ENCODE measurements at places on chromosomes 5 and 9.

- peak; percentile 89 for DNase-seq
These were observed 1.3 kb downstream of the GPSM1 start for GRCh38 chr9:136328622-136329041.

GRCh38 chr5:173699966-173700365, 83.5 kb upstream of the BOD1 start:
- DNase-seq, result no peak

- DNase-seq, result peak; percentile 42
These were observed 279.3 kb upstream of the ANKRD55 start for GRCh38 chr5:56512313-56512996.

- no peak for DNase-seq
These were observed 43.0 kb downstream of the PARP8 start for GRCh38 chr5:50709471-50709870.

GRCh38 chr5:44321144-44321725, 68.0 kb downstream of the FGF10 start:
- DNase-seq, result no peak

GRCh38 chr5:158951436-158952247, 148.1 kb downstream of the EBF1 start:
- no peak for DNase-seq

DNA sequence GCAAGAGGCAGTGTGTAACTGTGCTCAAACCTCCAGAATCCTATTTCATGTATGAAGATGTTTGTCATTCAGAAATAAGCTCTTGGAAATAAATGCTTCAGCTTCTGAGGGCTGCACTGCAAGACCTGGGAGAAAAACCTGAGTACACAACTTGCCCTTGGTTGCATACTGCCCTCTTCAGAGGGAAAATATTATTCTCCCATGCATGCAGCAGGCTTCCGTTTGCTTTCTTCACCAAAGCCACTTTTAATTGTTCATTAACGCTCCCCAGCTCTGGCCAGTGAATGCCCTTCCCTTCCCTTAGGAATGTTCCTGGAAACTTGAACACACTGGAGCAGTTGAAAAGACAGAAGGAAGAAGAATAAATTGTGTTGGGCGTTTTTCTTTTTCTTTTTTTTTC, 2.5 kb upstream of the WHRN start:
- peak; percentile 50 for DNase-seq

- no peak for DNase-seq
These were observed 202.4 kb downstream of the SLIT3 start for GRCh38 chr5:169098331-169099121.

DNA sequence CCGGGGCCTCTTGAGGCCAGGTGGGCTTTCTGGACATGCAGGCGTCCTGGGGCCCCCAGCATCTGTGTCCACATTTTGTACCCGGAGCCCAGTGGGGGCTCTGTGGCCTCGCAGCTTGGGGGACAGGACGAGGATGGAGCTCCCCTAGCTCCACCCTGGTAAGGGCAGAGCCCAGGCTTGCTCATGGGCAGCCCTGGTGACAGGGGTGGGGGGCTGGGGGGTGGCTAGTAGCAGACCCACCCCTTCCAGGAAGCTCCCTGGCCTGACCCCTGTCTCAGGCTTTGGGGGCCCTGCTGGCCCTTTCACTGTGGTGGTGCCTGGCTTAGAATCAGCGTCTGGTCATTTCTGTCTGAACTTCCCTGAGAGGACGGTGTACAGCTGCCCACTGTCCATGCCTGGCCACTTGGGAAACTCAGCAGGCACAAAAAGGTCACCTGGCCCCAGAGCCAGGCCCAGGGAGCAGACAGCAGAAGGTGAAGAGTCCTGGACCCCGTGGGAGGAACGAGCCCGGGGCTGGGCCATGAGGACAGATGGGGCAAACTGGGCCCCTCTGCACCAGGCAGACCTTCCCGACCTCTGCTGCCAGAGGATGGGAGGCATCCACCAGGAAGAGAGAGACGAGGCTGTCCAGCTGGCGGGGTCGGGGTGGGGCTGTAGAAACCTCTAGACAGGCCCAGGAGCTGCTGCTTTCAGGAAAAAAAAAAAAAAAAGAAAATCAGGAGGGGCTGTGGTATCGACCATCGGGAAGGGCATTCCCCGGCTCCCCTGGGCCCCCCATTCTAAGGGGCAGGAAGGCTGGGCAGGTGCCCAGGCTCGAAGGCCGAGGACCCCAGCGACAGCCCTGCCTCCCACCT, 52.8 kb downstream of the EXD3 start:
- peak; percentile 87 for DNase-seq

DNA sequence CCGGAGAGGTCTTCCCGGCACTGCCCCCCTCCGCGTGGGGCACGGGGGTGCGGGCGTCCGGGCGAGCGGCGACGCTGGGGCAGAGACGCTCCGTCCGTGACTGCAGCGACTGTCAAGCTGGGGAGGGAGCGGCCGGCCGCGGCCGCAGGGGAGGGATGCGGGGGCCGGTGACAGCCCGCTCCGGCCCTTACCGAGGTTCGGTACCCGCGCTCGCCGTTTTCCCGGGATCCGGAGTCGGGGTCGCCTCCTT, 400 bp downstream of the KDM4C start:
- DNase-seq, result no peak

DNA sequence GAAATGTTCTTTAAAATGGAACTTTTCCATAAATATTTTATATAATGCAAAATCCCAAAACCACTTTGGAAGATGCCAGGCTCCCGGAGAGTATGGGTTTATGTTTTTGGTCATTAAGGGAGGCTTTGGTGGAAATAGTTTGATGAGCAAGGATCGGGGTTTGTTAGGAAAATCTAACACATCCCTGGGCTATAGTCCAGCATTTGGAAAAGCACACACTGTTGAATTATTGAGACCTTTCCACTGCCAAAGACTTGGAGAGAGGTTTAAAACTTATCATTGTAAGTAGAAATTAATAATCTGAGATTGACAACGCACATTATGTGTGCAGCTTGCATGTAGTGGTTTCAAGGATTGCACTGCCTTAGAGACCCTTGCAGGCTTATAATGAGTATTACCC, 156.3 kb downstream of the PARP8 start:
- DNase-seq, result peak; percentile 12

DNA sequence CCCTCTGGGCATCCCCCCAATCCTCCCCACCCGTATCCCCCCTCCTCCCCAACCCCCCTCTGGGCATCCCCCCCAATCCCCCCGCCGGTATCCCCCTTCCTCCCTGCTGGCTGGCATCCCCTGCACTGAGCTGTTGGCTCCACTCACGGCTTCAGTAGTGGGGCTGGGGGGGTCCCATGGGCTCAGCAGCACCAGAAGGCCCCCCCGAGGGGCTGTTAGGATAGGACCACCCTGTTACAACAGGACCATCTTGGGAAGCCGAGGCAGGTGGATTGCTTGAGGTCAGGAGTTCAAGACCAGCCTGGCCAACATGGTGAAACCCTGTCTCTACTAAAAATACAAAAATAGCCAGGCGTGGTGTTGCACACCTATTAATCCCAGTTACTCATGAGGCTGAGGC, 42.4 kb downstream of the EXD3 start:
- no peak for DNase-seq

- no peak for DNase-seq
These were observed 35.9 kb downstream of the VCAN start for GRCh38 chr5:83507431-83507830.

DNA sequence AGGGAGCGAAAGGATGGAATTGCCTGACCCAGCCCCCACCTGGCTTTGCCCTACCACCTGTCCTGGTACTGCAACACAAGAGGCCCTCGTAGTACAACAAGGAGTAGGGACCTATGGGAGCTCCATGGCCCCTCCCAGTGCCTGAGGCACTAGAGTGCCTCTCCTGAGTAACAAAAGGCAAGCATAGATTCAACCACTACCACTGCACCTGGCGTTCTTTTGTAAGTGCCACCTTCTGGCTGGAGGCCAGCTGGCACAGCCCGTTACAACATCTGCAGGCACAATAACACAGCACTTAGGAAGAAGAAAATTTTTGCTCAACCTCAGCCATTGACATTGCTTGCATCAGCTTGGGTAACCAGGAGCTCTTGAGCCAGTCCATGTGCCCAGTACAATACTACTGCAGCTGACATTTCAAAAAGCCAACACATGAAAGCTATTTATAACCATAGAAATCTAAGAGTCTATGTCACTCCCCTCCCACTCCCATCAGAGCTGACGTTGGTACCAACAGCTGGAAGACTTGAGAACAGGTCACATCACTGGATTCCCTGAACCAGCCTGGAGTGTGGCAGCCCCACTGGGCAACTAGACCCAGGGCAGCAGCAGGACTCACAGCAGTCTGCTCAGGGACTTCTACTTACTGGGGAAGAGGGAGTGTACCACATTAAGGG, 17.7 kb upstream of the FAM174A start:
- DNase-seq, result no peak

DNA sequence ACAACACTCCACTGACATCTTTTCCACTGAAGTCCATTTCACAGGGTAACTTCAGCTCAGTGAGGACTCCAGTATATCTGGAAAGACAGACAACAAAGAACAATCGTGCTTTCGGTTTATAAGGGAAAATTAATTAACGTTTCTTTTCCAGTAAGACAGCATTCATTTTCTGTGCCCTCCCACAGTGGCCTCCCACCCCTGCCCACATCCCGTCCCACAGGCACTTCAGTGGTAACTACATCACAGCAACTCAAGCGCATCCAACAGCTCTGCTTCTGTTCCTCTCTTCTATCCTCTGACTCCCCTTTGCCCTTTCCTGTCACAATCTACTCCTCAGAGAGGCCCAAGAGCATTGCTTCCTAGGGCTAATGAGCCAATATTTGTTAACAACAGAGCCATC, 40.3 kb downstream of the GLDC start:
- peak; percentile 39 for DNase-seq

- no peak for DNase-seq
These were observed 90.9 kb upstream of the PHYKPL start for GRCh38 chr5:178323541-178323865.

DNA sequence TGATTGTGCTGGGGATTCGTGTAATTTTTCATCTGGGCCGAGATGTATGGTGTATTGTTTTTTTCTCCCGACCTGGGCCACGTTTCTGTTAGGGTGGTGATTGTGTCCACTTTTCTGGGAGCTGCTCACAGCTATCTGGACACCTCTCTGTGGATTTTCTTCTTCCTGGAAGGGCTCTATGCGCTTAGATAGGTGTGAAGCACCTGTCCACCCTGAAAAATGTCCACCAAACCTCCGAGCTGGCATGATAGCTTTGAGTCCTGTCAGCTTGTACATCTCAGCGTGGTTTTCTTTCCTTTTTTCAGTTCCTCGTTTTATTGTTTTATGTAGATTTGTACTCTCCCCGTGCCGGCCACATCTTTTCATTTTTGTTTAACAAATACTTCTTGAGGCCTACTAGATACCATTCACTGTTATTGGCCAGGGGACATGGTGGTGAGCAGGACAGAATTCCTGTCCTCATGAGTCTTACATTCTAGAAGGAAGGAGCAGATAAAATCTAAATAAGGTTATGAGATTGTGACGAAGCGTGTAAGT, 1.1 kb downstream of the UGCG start:
- DNase-seq, result no peak

DNA sequence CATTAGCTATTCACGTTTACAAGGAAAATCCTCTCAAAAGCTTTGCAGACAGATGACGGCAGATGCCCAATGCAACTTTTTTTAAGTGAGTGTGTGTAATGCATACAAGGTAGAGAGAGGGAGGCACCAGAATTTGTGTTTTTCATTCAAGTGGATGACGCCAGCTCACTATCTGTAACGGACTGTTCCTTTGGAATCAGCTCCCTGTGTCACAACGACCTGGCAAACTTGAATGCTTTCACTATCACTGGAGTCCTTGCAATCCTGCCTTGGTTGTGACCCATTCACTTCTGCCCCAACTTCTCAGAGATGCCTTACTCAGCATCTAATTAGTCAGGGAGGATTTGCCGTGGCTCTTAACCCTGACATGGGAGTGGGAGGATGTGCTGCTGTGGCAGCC, 148.5 kb downstream of the BNC2 start:
- DNase-seq, result no peak

GRCh38 chr9:79701651-79702050, 129.9 kb downstream of the TLE4 start:
- no peak for DNase-seq

DNA sequence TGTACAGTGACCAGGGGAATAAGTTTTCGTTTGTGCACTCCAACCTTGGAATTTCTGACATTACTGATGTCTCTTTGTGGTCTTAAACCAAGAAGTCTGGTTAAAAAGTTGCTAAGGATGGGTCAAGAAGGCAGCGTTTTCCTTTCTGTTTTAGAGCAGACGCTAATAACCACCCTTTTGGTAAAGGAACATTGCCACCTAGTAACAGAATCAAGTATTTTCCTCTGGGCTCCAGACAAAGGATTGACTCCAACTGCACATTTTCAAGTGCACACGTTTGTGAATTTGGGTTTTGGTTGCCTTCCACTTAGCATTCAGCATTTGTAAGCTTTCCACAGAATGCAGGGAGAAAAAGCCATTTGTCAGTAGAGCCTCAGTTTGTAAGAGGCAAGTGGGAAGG, 22.2 kb upstream of the CEP78 start:
- peak; percentile 29 for DNase-seq

GRCh38 chr9:7300484-7300883, 499.1 kb downstream of the DMAC1 start:
- DNase-seq, result no peak

GRCh38 chr5:164345853-164346252, 840.4 kb downstream of the MAT2B start:
- no peak for DNase-seq

GRCh38 chr5:78993165-78993564, 8.1 kb upstream of the ARSB start:
- DNase-seq, result no peak

GRCh38 chr5:17481378-17481777, 16.7 kb upstream of the TAF11L2 start:
- peak; percentile 55 for DNase-seq

- DNase-seq, result no peak
These were observed 55.9 kb upstream of the HAPLN1 start for GRCh38 chr5:83776437-83777031.

GRCh38 chr9:15231788-15232635, 75.0 kb downstream of the TTC39B start:
- DNase-seq, result no peak

DNA sequence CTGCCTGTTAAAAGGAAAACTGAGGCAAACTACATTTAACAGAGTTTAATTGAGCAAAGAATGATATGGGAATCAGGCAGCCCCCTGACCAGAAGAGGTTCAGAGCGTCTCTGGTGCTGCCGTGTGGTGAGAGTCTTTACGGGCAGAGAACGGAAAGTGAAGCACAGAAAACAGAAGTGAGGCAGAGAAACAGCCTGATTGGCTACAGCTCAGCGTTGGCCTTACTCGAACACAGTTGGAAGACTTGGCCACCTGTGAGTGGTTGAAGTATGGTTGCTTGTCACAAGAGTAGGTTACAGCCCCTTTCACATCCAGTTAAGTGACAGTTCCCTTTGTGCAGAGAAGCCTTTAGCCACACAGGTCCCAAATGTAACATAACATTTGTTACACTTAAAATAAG, 16.9 kb upstream of the FBP1 start:
- peak; percentile 48 for DNase-seq

DNA sequence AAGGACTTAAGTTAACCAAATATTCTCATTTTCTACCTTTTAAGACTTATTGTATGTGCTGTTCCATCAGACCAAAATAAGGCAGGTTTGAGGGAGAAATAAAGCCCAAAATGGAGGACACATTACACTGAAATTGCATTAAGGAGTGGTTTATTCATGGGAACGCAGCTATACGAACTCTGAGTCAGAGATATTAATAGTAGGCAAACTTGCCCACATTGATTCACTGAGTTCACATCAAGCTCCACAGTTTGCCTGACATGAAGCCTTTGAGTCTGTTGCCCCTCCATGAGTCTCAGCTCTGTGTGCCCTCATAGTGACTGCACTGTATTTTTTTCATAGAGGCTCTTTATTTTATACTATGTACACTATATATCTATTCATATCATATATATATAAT, 135.0 kb upstream of the SNX2 start:
- DNase-seq, result no peak

Data from eye (tissue), 1 donor.